ENCODE measurements at places on chromosomes 11 and 22.

DNA sequence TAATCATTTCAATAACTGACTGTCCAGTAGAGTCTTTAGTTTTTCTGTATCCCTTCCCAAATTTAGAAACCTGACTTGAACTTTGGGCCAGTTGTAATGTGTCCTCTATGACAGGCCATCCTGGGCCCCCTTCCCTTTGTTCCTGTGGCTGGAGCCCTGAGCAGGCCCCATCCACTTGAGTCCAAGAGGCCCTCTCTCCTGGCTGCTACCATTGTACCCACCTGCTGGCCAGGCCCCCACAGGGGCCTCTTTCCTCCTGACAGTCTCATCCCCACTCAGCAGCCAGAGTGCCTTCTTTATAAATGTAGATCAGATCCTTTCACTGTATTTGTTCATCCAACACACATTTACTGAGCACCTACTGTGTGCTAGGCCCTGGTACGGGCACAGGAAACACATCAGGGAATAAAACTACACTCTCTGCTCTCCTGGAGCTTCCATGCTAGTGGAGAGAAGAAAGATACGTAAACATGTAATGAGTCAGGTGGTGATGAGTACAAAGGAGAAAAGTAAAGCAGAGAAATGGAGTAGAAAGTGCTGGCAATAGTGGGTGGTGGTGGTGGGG, 2.7 kb upstream of the LRP5 start:
- DNase-seq: no peak

- DNase-seq: no peak
Measured at GRCh38 chr22:24118689-24119384, 62.5 kb upstream of the SUSD2 start.

DNA sequence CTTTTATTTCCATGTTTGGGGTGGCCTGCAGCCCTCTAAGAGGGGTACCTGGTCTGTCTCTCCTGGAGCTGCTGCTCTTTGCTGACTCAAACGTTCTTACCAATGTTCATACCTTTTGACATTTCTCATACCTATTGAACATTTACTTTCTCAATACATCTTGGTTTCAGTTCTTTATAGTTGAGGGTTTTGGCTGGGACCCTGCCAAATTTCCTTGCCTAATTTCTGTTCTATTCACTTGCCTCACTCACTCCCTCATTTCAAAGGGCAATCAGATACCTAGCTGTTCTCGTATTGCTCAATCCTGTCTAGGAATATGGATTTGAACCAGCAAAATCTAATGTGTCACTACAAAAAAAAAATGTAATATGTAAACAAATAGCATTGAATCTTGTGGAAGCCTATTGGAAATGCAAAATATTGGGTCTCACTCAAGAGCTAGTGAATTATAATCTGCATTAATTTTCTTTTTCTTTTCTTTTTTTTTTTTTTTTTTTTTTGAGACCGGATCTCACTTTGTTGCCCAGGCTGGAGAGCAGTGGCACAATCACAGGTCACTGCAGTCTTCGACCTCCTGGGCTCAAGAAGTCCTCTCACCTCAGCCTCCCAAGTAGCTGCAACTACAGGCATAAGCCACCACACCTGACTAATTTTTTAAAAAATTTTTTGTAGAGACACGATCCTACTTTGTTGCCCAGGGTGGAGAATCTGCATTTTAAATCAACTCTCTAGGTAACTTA, 7.5 kb downstream of the OR6M1 start:
- no peak for DNase-seq

GRCh38 chr11:68099057-68099456, 22.1 kb downstream of the CHKA start:
- no peak for DNase-seq

DNA sequence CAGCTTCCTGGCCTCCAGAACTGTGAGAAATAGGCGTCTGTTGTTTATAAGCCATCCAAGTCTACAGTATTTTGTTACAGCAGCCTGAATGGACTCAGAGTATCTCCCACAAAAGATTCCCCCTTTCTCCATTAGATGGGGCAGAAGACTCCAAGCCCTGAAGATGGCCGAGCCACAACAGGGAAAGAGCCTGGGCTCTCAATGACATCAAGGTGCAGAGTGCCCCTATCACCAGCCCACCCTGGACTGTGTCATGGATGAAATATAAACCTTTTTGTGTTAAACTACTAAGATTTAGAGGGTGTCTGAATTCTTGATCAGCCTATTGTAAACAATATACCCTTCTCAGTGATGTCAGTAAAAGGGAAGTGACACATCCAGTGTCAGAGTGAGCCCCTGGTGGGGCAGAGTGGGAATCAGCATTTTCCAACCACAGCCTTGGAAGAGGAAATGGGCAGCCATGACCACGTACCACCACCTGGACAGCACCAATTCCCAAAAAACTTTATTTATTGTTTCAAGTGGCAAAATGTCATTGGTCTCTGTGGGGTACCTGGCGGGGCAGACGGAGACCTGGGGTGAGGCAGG, 25.5 kb downstream of the TNKS1BP1 start:
- no peak for DNase-seq

DNA sequence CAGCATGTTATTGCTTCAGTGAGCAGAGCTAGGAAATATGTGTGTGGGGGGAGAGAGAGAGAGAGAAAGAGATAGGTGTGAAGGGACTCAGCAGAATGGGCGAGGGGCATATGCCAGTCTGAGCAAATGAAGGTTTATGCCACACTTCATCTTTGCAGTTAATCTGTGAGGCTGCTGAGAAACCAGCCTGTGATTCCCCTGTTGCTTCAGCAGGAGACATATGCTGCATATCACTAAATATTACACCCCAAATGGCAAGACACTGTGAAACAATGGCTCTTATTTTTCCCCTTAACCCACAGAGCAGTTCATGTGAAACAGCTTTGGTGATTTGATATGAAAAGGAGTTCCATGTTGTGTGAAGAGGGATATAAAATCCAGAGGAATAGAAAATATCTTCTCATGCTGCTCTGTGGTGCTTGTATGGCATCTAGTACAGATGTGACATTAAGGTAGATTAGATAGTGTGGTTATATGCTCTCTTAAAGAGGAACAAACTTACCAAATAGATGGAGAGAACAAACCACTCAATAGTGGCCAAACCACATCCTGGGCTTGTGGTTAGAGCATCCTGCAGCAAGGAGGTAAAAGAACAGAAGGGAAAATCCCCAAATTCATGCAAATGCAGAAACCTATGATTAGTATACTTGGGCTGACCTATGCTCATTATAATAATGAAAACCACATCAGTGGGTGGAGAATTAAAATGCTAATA, 864.2 kb downstream of the FAM181B start:
- no peak for DNase-seq

GRCh38 chr22:39188809-39189208, 36.3 kb upstream of the CBX7 start:
- DNase-seq: no peak

GRCh38 chr11:9831122-9831521, 167.2 kb downstream of the SWAP70 start:
- DNase-seq: no peak

DNA sequence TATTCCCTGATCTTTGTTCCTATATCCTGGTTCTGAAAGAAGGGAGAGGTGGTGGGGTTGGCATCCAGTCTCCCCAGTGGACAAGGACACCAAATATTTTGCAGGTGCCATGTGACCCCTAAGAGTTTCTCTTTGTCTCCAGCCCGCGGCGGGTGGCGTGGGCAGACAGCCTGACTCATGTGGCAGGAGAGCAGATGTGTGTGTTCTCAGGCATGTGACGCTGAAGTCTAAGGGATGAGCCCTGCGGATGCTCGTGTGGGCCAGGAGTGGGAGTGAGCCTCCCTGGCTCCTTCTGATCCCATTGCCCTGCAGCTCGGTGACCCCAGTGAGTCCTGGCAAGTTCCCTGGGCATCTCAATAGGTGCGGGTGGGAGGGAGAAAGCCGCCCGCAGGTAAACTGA, 94.8 kb upstream of the TBCEL start:
- DNase-seq: no peak

DNA sequence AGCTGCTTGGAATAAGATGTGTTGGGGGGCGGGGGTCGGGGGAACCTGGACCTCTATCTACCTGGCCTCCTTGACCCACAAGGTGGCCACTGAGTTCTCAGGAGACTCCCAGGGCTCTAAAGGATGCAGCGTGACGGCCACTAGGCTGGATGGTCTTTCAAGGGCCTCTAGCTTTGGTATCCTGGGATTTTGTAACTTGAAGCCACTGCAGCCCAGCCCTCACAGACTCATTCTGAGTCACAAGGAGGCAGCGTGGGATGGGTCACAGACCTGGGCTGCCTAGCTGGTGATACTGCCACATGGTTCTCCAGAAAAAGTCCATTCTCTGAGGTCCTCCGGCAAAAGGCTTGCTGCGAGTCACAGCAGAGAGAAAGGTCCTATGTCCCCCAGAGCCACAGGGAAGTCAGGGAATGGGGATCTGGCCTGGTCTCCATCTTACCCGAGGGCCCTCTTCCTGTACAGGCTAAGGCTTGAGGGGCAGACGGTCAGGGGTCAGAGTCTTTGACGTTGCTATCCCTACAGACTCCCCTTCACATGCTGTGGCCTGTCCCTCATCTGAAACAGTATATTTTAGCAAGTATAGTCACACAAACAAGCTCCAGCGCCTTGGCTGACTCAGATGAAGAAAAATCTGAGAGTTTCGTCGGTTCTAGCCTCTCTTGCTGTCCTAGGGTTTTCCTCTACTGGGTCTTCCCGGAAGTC, 52.4 kb downstream of the KCNC1 start:
- DNase-seq: no peak

DNA sequence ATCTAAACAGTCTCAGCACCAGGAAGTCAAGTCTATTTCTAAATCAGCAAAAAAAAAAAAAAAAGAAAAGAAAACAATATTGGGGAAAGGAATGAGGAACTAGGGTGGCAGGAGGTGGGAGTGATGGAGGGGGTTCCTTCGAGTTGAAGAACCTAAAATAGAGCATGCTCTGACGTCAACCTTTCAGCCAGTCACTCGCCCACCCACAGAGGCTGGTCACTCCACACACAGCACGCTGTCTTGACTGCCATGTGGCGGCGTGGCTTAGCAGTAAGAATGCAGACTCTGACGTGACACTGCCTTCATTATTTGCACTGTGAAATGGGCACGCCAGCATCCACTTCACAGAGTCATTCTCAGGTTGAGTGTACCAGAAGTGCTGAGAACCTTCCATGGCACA, 48.3 kb downstream of the LARGE1 start:
- peak; percentile 77 for DNase-seq

- no peak for DNase-seq
Measured at GRCh38 chr22:16969508-16970327, 38.3 kb downstream of the GAB4 start.

- no peak for DNase-seq
Measured at GRCh38 chr11:114081641-114082414, 22.3 kb downstream of the ZBTB16 start.

GRCh38 chr11:2345050-2345449, 32.1 kb upstream of the CD81 start:
- no peak for DNase-seq

DNA sequence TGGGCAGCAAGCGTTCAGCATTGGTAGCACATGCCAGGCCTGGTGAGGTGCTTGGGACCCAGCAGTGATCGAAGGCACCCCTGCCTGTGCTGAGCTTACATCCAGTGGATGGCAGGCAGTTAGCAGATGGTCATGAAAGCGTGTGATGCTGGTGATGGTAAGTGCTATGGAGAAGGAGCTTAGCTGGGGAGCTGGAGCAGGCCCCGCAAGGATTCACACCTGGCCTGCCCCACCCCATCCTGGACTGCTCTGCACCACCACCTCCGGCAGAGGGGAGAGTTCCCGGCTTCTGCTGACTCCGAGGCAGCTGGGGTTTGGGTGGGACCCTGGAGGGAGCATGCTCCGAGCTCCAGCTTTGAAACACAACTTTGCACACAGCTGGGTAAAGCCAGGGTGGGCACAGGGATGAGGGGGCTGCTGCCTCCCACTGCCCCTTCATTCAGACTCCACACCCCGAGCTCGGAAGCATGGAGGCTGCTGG, 16.2 kb downstream of the MPPED1 start:
- no peak for DNase-seq

GRCh38 chr22:32501836-32502752, 27.5 kb downstream of the FBXO7 start:
- no peak for DNase-seq

DNA sequence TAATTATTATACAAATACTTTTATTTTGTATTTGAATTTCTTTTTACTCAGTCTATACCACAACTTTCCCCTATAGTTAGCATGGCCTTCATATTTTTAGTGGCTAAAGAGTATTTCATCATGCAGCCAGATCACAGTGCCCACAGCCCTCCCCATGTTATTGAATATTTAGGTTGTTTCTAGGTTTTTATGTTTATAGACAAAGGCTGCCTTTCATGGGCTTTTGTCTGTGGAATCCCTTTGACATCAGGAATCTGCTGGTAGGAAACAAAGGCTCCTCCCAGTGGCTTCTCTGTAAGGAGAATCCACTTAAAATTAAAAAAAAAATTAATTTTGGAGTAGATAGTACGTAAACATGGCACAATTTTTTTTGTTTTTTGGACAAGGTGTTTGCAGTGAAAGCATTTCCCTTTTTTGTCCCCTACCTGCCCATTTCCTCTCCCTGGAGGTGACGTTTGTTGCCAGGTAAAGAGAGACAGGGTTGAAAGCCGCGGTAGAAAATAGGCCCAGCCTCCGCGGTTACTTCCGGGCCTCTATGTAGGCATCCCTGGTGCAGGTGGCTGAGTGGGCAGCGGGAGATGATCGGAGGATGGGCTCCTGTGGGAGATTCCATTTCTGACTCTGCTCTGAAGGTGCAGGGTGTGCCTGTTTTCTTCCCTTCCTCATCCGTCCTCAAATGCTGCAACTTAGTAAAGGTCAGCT, 82.2 kb upstream of the OR4B1 start:
- DNase-seq: no peak

GRCh38 chr11:35285471-35285870, 133.9 kb downstream of the SLC1A2 start:
- no peak for DNase-seq

DNA sequence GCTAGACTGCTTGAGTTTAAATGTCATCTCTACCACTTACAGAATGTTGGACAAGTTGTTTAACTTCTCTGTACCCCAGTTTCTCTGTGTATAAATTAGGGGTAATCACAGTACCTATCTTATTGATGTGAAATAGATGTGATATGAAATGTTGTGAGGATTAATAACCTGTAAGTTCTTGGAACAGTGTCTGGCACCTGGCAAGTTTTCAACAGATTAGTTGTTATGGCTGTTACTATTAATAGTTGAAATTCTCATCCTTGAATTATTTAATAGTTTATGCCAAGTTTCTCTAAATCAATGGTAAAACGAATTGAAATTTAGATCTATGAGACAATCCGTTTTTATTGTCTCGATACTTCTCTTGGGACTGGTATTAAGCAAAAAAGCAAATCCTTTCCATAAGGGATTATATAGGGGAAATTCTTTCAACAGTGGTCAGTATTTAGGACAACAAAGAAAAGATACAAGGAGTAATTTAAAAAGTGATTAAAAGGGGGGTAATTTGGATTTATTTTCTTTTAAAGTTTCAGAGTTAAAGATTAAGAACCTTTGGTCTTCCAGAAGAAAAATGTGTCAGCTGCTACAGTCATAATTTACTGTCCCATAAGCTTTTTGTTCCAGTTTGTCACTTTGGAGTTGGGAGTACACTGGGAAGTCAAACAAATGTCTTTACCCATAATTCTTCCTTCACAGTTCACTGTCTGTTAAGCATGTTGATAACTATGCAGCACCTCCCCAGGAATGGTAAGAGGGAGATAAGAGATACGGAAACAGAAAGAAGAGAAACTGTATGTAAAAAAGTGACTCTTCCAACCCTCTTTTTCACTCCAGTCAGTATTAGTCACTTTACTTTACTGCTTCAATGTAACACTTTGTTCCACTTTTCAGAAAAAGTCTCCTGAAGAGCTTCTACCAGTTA, 13.2 kb downstream of the PDE3B start:
- DNase-seq: no peak
